ENCODE measurements at places on chromosomes 16 and 17.

DNA sequence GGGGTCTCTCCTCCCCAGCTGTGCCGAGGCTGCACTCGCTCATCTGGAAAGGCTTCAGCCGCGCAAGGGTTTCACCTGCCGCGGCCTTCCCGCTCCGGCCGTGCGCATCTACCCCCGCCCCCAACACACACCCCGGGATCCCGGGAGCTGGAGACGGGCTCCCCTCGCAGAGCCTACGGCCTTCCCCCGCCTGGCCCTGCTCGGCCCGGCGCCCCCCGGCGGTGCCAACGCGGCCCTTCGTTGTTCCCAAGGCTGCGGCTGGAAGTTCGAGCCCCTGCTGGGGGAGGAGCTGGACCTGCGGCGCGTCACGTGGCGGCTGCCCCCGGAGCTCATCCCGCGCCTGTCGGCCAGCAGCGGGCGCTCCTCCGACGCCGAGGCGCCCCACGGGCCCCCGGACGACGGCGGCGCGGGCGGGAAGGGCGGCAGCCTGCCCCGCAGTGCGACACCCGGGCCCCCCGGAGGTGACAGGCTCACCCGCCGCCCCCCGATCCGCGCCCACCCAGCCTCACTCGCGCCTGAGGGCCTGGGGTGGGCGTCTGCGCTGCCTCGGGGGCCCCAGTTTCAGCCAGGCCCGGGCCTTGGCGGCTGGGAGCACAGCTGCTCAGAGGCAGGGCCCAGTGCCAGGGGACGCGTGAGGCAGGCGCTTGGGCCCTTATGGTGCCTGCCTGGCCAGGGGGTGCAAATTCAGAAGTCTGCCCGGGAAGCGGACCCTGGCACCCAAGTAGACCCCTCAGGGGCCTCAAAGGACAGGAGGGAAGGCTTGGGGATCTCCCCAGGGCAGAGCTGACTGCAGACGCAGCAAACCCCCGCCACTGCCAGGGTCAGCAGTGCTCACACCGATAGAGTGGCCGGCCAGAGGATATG is 11.2 kb downstream of the GALK1 start:
- DNase-seq: peak; percentile 50

GRCh38 chr17:19673623-19674022 is 25.1 kb downstream of the ALDH3A2 start:
- no peak for DNase-seq

- peak; percentile 83 for DNase-seq
These were observed 16.5 kb upstream of the PRM1 start for GRCh38 chr16:11297492-11298142.

- DNase-seq: no peak
These were observed 138.2 kb upstream of the COX10 start for GRCh38 chr17:13931111-13931526.

- no peak for DNase-seq
These were observed at the start of gene IGSF6 for GRCh38 chr16:21652453-21652852. IGSF6 (minus strand) TSS chr16:21652608; CDS start chr16:21652598, 10 bp downstream.

- DNase-seq: no peak
These were observed 484.5 kb upstream of the ERCC4 start for GRCh38 chr16:13435415-13435814.

DNA sequence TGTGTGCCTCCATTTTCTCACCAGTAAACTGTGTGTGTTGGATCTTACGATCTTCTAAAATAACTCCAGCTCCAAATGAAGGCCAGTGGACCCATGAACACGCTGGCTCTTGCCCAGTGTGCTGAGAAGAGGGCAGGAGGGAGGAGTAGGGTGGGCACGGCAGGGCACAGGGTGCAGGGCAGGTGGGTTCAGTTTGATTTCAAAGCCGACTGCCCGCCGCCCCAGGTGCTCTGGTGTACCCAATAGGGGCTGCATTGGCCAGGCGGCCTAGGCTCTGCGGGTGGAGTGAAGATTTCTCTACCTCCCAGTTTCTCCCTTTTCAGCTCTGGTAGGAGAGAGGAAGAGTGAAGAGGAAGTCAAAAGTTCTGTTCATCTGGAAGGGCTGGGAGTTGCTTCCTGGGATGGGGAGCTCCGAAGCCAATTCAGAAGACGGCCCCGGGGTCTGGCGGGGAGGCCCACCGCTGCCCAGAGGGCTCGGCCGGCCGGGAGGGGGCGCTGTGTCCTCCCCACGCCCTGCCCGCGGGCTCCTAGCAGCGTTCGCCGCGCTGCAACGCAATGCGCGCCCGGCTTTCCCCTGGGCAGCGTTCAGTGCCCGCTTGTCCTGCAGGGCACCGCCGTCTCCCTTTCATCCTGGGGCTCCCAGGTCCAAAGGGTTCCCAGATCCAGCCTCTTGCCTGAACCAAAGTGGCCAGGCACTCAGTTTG is 1.1 kb upstream of the CRHR1 start:
- peak; percentile 53 for DNase-seq

- no peak for DNase-seq
These were observed 32.6 kb upstream of the CDH15 start for GRCh38 chr16:89138843-89139520.

- DNase-seq: no peak
These were observed 23.9 kb upstream of the ARHGAP23 start for GRCh38 chr17:38404174-38404943.

DNA sequence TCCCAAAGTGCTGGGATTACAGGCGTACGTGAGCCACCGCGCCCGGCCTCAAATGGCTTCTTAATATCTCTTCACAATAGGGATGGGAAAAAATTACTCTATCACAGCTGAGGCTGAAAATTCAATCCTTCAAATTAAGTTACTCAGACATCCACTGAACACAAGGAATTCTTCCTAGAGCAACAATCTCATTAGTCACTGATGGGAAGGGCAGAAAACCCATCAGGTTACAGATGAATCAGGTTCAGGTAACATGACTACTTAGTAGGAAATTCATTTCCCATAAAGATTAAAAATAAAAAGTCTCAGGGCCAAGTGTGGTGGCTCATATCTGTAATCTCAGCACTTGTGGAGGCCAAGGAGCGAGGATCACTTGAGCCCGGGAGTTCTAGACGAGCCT is 42.5 kb upstream of the ABR start:
- no peak for DNase-seq

- DNase-seq: no peak
These were observed 64.5 kb downstream of the BANP start for GRCh38 chr16:88015806-88016140.

- DNase-seq: no peak
These were observed 725 bp upstream of the ARL5C start for GRCh38 chr17:39166437-39167335.

DNA sequence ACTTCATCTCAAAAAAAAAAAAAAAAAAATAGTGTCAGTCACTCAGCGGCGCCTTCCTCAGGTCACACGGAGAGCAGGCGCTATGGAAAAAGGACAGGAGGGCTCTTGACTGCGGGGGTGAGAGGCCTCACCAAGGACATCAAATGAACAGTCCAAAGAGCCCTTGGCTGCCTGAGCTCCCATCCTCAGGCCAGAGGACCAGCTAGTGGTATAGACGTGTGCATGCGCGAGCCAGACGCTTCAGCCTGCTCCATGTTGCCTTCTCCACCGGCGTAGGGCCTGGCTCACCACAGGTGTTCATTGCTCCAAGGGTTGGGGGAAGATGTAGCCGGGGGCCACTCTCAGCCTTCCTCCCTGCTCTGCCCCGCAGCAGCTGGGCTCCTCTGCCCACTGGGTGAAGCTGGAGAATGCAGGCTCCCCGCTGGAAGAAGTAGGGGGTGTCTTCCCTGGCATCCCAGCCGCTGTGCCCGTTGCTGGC is 65.8 kb upstream of the PLCG2 start:
- DNase-seq: no peak

DNA sequence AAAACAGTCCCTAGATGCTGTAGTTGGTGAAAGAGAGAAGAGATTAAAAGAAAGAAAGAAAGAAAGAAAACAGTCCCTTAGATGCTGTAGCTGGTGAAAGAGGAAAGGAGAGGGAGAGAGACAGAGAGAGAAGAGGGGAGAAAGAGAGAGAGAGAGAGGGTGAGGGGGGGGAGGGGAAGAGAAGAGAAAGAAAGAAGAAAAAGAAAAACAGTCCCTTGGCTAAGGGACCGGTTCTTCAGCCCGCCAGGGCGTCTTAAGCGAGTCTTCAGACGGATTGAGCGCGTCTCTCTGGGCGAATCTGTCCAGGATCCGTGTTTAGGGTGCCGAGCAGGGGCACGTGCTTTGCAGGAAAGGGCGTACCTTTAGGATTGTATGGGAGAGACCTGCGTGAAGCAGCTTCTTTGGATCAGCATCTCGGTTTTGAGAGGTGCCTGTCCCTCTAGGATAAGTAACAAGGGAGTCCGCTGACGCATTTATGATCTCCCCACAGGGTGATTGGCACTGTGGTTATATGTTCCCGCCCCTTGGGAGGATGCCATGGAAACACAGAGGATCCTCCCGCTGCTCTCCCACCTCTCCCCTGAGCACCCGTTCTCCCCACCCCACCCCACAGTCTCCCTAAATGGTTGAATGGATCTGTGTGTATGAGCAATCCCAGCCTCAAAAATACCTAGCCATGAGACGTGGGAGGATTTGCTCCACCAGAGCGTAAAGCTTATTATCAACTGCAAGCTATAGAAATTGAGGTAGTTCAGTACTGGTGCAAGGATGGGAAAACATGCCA is 16.7 kb downstream of the GNGT2 start:
- peak; percentile 91 for DNase-seq

- peak; percentile 15 for DNase-seq
These were observed 953.9 kb downstream of the CDH11 start for GRCh38 chr16:64167936-64168335.

GRCh38 chr17:28043296-28043695 is 819 bp downstream of the NLK start:
- no peak for DNase-seq

- DNase-seq: peak; percentile 84
These were observed 18.7 kb upstream of the ZNF689 start for GRCh38 chr16:30628628-30629540.

- peak; percentile 44 for DNase-seq
These were observed 15.6 kb downstream of the MRPS23 start for GRCh38 chr17:57834146-57834741.

GRCh38 chr17:57569021-57569420 is 176.1 kb downstream of the CCDC182 start:
- DNase-seq: no peak

GRCh38 chr17:6279659-6280058 is 155.3 kb downstream of the AIPL1 start:
- no peak for DNase-seq

- no peak for DNase-seq
These were observed 23.1 kb downstream of the PIPOX start for GRCh38 chr17:29066047-29066446.

GRCh38 chr16:27324851-27325301 is 11.1 kb downstream of the IL4R start:
- DNase-seq: no peak

GRCh38 chr17:48004983-48005382 is 32.6 kb downstream of the COPZ2 start:
- DNase-seq: no peak

DNA sequence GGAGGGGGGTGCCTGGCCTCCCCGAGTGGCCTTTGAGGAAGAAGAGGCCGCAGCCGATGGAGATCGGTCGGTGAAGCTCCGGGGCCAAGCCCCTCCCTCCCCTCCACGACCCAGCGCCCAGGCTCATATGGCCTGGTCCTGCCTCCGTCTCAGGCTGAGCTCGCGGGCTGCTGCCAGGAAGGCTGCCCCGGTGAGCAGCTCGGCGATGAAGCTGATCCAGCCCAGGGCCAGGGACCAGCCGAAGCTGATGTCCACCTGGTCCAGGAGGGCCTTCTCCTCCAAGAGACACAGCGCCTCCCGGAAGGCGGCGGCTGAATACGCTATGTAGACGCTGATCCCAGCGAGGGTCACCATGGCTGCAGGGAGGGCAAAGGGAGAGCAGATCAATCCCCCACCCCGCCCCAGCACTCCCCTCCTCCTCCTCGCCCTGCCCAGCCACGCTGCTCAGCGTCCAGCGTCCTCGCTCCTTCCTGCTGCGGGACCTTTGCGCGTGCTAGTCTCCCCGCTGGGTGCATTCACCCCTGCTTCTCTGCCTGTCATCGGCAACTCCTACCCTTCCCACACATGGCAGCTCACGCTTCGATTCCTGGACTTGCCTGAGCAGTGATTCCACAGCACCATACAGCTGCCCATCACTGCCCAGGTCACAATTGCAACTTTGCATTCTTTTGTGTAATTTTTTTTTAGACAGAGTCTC is 20.5 kb downstream of the TMEM114 start:
- DNase-seq: no peak

DNA sequence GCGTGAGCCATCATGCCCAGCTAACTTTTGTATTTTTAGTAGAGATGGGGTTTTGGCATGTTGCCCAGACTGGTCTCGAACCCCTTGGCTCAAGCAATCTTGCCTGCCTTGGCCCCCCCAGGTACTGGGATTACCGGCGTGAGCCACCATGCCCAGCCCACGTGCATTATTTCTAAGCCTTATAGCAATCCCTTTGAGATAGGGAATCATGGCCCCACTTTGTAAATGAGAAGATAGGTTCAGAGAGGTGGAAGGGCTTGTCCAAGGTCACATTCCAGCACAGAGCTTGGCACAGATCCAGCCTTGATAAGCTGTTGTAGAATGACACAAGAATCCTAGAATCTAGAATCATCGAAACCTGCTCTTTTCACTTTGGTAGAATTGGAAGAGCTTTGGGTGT is 4.2 kb upstream of the PYCARD start:
- no peak for DNase-seq

DNA sequence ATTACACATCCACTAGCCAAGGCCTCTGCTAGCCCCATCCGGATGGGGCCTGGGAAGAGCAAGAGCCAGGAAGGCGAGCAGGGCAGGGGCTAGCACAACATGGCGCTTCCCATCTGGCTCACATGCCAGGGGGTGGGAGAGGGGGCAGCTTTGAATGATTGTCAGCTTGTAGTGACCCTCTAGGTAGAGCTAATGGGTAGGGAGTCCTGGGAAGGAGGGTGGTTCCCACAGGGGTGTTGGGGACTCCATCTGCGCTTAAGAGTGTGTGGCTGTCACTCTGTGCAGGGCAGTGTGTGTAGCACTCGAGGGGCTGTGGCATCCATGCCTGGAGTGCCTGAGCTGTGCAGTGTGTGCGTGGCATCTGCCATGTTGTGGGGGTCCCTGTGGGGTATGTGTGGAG is 24.5 kb downstream of the ARHGAP23 start:
- DNase-seq: no peak

DNA sequence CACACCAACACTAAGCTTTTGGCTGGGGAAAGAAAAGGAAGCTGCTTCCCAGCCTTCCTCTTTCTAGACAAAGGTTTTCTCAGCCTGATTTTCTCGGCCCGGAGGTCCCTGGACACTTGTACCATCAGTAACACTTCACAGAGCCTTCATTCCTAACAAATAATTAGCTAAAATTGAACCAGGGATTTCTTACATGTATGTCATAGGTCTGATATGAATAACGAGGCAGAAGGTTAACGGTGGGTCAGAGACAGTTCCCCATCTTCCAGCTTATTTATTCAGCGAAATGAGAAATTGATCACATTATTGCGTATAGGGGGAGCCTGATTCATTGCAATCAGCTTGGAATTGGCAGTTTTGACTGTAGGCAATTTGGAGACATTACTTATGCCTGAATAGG is 142.5 kb downstream of the SALL1 start:
- no peak for DNase-seq

DNA sequence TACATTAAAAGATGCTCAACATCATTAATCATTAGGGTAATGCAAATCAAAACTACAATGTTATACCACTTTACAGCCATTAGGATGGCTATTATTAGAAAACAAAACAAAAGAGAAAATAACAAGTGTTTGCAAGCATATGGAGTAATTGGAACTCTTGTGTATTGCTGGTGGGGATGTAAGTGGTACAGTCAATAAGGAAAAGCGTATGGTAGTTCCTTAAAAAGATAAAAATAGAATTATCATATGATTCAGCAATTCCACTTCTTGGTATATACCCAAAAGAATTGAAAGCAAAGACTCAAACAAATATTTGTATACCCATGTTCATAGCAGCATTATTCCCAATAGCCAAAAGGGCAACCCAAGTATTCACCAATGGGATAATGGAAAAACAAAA is 1.4 kb upstream of the CAPNS2 start:
- DNase-seq: no peak

- DNase-seq: no peak
These were observed 66.3 kb downstream of the WIPI1 start for GRCh38 chr17:68390888-68391545.

All from dorsolateral prefrontal cortex (tissue), 122 donors.